ENCODE measurements at places on chromosomes 3 and 15.

GRCh38 chr3:11452885-11453847 lies 181.0 kb downstream of the ATG7 start:
- no peak overlapping the region for H3K4me3 ChIP-seq
- H3K36me3 ChIP-seq: peaks cover 8% of the 10 kb centered on the region
- H3K27ac ChIP-seq: peak overlapping the region; percentile 23
- ATAC-seq: no peak

DNA sequence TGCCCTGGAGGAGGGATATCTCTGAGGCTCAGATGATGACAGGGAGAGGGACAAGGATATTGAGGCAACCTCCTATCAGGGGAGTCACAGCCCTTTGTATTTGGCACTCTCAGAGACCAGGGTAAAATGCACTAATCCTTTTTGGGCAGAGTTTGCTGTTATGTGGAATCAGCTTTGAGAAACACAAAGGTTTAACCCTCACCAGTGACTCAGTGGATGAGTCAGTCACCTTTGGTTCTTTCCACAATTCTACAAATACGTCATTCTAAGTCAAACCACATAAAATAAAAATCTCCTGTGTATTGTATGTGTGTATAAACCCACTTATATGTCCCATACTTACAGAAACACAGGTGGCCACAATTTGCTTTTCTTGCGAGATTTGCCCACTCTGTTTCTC lies 5.1 kb downstream of the LSAMP start:
- H3K27me3 ChIP-seq: peaks cover 4% of the 10 kb centered on the region
- peak; percentile 18 for ATAC-seq
- H3K27ac ChIP-seq: no peak overlapping the region
- H3K36me3 ChIP-seq: no peaks in the 10 kb centered on the region

GRCh38 chr3:131712662-131713061 lies 209.9 kb upstream of the MRPL3 start:
- H3K36me3 ChIP-seq: no peaks in the 10 kb centered on the region
- H3K27ac ChIP-seq: no peak overlapping the region
- no peak overlapping the region for H3K4me3 ChIP-seq
- H3K4me1 ChIP-seq: peaks cover 4% of the 10 kb centered on the region
- peaks cover 7% of the 10 kb centered on the region for H3K27me3 ChIP-seq
- no peak for ATAC-seq

- no peaks in the 10 kb centered on the region for H3K4me1 ChIP-seq
- ATAC-seq: no peak
- no peaks in the 10 kb centered on the region for H3K36me3 ChIP-seq
- no peak overlapping the region for H3K4me3 ChIP-seq
Measured at GRCh38 chr15:38745126-38745525, 180.5 kb upstream of the RASGRP1 start.

GRCh38 chr3:67329358-67329757 lies 325.1 kb downstream of the SUCLG2 start:
- no peaks in the 10 kb centered on the region for H3K36me3 ChIP-seq
- H3K4me1 ChIP-seq: no peaks in the 10 kb centered on the region
- peak; percentile 97 for ATAC-seq
- H3K27ac ChIP-seq: no peak overlapping the region
- peaks cover 15% of the 10 kb centered on the region for H3K27me3 ChIP-seq
- H3K4me3 ChIP-seq: no peak overlapping the region
